Mesenchymal stem cell (in vitro differentiated cells and primary cell): ENCODE measurements at places on chromosomes 3 and 15.

DNA sequence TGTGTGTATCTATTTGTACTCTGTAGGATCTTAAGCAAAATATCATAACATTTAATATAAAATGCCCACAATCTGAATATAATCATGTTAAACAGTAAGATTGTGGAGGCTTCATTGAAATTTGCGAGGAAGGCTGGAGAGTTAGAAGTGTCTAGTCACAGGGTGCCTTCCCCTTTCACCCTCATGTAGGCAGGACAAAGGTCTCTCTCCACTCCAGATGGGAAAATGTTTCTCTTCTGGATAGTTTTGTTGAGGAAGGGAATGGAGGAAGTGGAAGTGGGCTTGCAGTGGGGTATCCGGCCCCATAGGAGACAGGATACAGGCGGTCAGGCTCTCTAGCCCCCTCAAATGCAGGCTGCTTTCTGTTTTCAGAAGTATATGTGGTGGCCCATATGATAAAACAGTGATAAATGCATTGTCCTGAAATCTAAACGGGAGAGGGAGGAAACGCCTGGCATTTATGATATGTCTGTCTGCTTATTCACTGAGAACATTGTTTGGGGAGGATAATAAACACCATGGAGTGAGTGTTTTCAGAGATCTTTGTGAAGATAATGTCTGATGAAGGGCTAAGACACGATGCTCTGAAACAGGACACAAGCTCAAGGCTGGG is 13.3 kb upstream of the MYZAP start:
- H3K36me3 ChIP-seq = no peaks in the 10 kb centered on the region
- no peak overlapping the region for H3K4me3 ChIP-seq
- no peak overlapping the region for H3K27ac ChIP-seq
- peaks cover 37% of the 10 kb centered on the region for H3K27me3 ChIP-seq
- no peak for DNase-seq

DNA sequence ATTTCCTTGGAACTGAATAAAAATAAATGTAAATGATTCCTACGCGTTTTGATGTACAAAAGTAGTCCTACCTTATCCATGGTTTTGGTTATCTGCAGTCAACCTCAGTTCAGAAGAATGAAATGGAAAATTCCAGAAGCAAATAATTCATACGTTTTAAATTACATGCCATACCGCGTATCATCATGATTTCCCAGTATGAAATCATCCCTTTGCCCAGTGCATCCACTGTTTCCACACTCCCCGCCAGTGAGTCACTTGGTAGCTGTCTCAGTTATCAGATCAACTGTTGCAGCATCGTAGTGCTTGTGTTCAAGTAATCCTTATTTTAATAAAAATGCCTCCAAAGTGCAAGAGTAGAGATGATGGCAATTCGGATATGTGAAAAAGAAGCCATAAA is 9.1 kb upstream of the MFSD1 start:
- DNase-seq = peak; percentile 87
- H3K36me3 ChIP-seq = no peaks in the 10 kb centered on the region
- no peaks in the 10 kb centered on the region for H3K4me1 ChIP-seq

GRCh38 chr15:94206463-94207167 is 24.7 kb upstream of the MCTP2 start:
- H3K4me3 ChIP-seq = no peak overlapping the region
- DNase-seq = peak; percentile 99
- no peaks in the 10 kb centered on the region for H3K36me3 ChIP-seq
- H3K27ac ChIP-seq = no peak overlapping the region
- no peaks in the 10 kb centered on the region for H3K4me1 ChIP-seq

- H3K27me3 ChIP-seq = no peaks in the 10 kb centered on the region
- H3K27ac ChIP-seq = no peak overlapping the region
- no peak overlapping the region for H3K4me3 ChIP-seq
These were observed 81.8 kb downstream of the CLASP2 start for GRCh38 chr3:33636125-33636850.

DNA sequence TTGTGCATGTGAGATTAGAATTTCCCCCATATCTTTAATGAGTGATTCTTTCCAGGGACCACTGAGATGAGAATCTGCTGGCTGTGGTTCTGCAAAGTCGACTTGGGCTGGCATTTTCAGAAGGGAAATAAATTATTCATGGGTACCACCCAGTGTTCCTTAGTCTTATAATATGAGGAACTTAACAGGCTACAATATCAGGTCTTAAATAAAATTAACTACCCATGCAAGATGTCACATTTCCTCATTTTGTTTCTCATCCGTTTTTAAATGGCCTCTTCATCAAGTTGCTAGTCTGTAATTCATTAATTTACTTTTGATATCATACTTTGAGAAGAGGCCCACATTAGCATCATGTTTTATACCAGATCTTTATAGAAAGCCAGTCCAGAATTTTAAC is 58.3 kb upstream of the SKOR1 start:
- no peak overlapping the region for H3K4me3 ChIP-seq
- H3K27me3 ChIP-seq = no peaks in the 10 kb centered on the region
- H3K36me3 ChIP-seq = peaks cover 10% of the 10 kb centered on the region
- DNase-seq = no peak

DNA sequence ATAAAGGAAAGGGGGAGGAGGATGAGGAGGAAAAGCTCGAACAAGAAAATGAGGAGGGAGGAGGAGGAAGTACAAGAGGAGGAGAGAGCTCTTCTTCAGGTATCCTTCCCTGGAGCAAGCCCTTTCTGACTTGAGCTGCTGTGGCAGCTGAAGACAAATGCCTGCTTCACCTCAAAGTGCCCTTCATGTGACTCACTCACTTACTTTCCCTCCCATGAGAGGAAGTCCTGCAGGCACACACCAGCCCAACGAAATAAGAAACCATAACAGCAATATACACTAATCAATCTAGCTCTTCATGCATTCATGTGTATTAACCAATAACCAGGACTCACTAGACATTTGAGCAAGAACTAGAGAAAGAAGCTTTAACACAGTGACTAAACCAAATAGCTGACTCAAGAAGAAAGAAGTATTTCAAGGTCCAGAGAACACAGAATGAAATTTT is 251.9 kb downstream of the IGSF11 start:
- no peak overlapping the region for H3K27ac ChIP-seq
- no peak overlapping the region for H3K4me3 ChIP-seq
- no peak for DNase-seq

DNA sequence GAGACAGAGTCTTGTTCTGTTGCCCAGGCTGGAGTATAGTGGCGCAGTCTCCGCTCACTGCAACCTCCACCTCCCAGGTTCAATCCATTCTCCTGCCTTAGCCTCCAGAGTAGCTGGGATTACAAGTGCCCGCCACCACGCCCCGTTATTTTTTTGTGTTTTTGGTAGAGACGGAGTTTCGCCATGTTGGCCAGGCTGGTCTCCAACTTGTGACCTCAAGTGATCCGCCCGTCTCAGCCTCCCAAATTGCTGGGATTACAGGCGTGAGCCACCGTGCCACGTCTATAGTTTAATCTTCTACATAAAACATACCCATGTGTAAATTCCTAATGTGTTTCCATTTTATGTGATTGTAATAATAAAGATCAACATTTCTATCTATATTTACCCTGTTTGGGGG is 1.7 kb downstream of the GALK2 start:
- H3K27me3 ChIP-seq = no peaks in the 10 kb centered on the region
- DNase-seq = no peak
- H3K4me3 ChIP-seq = no peak overlapping the region
- H3K36me3 ChIP-seq = no peaks in the 10 kb centered on the region

- peaks cover 41% of the 10 kb centered on the region for H3K27me3 ChIP-seq
- H3K4me3 ChIP-seq = no peak overlapping the region
- no peaks in the 10 kb centered on the region for H3K36me3 ChIP-seq
- no peaks in the 10 kb centered on the region for H3K4me1 ChIP-seq
- DNase-seq = no peak
- H3K27ac ChIP-seq = no peak overlapping the region
These were observed 164.6 kb upstream of the LINGO1 start for GRCh38 chr15:77797270-77797669.

DNA sequence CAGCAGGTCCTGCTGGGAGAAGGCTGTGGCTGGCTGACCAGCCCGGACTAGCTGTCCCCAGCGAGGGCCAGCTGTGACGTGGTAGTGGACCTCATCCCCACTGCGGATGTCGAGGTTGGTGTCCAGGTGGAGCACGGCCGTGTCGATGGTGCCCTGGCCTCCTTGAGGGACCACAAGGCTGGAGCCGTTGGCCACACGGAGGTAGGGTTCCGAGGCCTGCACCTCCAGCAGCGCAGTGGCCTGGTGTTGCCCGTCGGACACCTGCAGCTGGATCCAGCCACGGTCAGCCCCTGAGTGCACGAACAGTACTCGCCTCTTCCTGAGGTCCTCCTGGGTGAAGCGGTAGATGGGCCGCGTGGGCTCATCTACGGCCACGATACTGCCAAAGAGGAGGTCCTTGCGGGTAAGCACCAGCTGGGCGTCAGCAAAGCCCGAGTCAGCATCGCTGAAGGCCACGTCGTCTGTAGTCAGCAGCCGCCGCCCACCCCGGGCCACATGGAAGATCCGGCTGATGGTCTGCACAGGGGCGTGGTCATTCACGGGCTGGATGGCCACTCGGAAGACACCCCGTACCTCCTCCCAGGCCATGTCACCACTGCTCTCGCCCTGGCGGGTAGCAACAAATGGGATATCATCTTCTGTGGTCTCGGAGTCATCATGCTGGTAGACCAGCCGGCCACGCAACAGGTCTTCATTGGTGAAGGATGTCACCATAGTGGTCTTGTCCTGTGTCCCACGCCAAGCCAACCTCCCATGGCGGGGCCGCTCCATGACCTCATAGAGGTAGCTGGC is 25.0 kb downstream of the CSPG4 start:
- H3K36me3 ChIP-seq = peaks cover 52% of the 10 kb centered on the region
- no peak overlapping the region for H3K4me3 ChIP-seq
- peaks cover 7% of the 10 kb centered on the region for H3K4me1 ChIP-seq

GRCh38 chr3:59456852-59457485 is 407.1 kb upstream of the CFAP20DC start:
- no peaks in the 10 kb centered on the region for H3K36me3 ChIP-seq
- H3K4me1 ChIP-seq = no peaks in the 10 kb centered on the region
- DNase-seq = no peak
- peaks cover 3% of the 10 kb centered on the region for H3K27me3 ChIP-seq
- no peak overlapping the region for H3K4me3 ChIP-seq
- no peak overlapping the region for H3K27ac ChIP-seq

- no peaks in the 10 kb centered on the region for H3K27me3 ChIP-seq
- DNase-seq = no peak
- no peaks in the 10 kb centered on the region for H3K4me1 ChIP-seq
- H3K4me3 ChIP-seq = no peak overlapping the region
These were observed 19.2 kb downstream of the SLC41A3 start for GRCh38 chr3:126064627-126065258.

GRCh38 chr3:187999821-188000220 is 154.1 kb upstream of the LPP start:
- H3K4me3 ChIP-seq = no peak overlapping the region
- peaks cover 8% of the 10 kb centered on the region for H3K4me1 ChIP-seq
- no peaks in the 10 kb centered on the region for H3K27me3 ChIP-seq
- no peak for DNase-seq

- no peaks in the 10 kb centered on the region for H3K36me3 ChIP-seq
- no peaks in the 10 kb centered on the region for H3K27me3 ChIP-seq
- H3K27ac ChIP-seq = no peak overlapping the region
- peaks cover 7% of the 10 kb centered on the region for H3K4me1 ChIP-seq
These were observed 102.1 kb downstream of the ASB7 start for GRCh38 chr15:100704281-100705055.

GRCh38 chr3:50604628-50605588 is 6.7 kb downstream of the CISH start:
- H3K4me1 ChIP-seq = peaks cover 47% of the 10 kb centered on the region
- no peaks in the 10 kb centered on the region for H3K27me3 ChIP-seq
- DNase-seq = no peak
- H3K36me3 ChIP-seq = peaks cover 39% of the 10 kb centered on the region

DNA sequence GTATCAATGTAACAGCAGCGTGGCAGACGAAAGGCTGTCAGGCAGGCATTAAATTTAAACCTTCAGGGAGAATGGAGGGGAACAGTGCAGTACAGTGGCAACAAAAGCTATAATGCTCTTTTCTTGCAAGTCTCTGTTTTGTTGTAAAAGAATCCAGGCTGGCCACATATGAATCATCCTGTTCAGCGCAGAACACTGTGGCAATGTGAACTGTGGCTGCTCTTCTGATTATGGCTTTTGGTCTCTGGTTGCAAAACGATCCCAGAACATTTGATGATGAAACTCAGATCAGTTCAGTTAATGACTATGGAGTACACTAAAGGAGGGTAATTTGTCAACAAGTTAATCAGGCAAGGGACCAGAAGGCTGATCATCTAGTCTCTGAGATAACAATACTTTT is 219.7 kb upstream of the SGO1 start:
- no peaks in the 10 kb centered on the region for H3K4me1 ChIP-seq
- no peaks in the 10 kb centered on the region for H3K27me3 ChIP-seq
- no peak overlapping the region for H3K4me3 ChIP-seq
- peak; percentile 2 for DNase-seq

- peak within 1 kb of the TSS; percentile 55 for H3K27ac ChIP-seq
- H3K36me3 ChIP-seq = peaks cover 10% of the 10 kb centered on the region
- DNase-seq = peak; percentile 91
- no peaks in the 10 kb centered on the region for H3K27me3 ChIP-seq
- H3K4me1 ChIP-seq = peaks cover 19% of the 10 kb centered on the region
These were observed at the start of gene HEG1 for GRCh38 chr3:125055913-125056745. TSS of gene HEG1 (minus strand) at chr3:125055997. CDS start at chr3:125055890, 107 bp downstream.

DNA sequence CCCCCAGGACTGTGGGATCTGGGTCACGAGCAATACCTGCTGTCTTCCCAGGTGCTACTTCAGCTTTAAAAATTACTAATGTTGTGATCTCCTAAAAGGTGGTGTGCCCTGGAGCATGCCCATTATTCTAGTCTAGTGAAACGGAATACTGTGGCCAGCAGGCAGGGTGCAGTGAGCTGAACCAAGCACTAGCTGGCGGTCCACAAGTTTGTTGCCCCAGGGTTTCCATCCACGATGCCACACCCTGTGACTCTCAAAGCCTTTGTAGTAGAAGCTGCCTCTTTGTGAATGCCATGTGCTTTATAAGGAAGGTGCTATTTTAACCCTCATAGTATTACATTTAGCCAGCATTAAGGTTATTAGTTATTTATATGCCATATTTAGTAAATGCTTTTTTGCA is 49.1 kb downstream of the PXYLP1 start:
- peaks cover 11% of the 10 kb centered on the region for H3K36me3 ChIP-seq
- H3K27me3 ChIP-seq = no peaks in the 10 kb centered on the region
- H3K27ac ChIP-seq = peak overlapping the region; percentile 95
- no peak overlapping the region for H3K4me3 ChIP-seq

GRCh38 chr3:187738071-187738330 is 7.3 kb downstream of the BCL6 start:
- H3K4me1 ChIP-seq = peaks cover 22% of the 10 kb centered on the region
- H3K36me3 ChIP-seq = peaks cover 5% of the 10 kb centered on the region
- H3K27ac ChIP-seq = peak overlapping the region; percentile 82
- no peaks in the 10 kb centered on the region for H3K27me3 ChIP-seq
- H3K4me3 ChIP-seq = peak overlapping the region; percentile 64
- DNase-seq = no peak

- H3K36me3 ChIP-seq = peaks cover 44% of the 10 kb centered on the region
- H3K4me3 ChIP-seq = no peak overlapping the region
- H3K4me1 ChIP-seq = peaks cover 5% of the 10 kb centered on the region
- no peaks in the 10 kb centered on the region for H3K27me3 ChIP-seq
These were observed 12.1 kb downstream of the TGFBR2 start for GRCh38 chr3:30618526-30618925.
